ENCODE measurements at places on chromosomes 3 and 15.

- DNase-seq: no peak
Measured at GRCh38 chr15:33393546-33393945, 82.8 kb downstream of the RYR3 start.

GRCh38 chr15:45449395-45449794 is 71.1 kb upstream of the GATM start:
- DNase-seq: no peak

GRCh38 chr3:154152741-154153140 is 31.6 kb downstream of the ARHGEF26 start:
- DNase-seq: no peak

GRCh38 chr3:115713284-115713683 is 90.0 kb downstream of the GAP43 start:
- no peak for DNase-seq

DNA sequence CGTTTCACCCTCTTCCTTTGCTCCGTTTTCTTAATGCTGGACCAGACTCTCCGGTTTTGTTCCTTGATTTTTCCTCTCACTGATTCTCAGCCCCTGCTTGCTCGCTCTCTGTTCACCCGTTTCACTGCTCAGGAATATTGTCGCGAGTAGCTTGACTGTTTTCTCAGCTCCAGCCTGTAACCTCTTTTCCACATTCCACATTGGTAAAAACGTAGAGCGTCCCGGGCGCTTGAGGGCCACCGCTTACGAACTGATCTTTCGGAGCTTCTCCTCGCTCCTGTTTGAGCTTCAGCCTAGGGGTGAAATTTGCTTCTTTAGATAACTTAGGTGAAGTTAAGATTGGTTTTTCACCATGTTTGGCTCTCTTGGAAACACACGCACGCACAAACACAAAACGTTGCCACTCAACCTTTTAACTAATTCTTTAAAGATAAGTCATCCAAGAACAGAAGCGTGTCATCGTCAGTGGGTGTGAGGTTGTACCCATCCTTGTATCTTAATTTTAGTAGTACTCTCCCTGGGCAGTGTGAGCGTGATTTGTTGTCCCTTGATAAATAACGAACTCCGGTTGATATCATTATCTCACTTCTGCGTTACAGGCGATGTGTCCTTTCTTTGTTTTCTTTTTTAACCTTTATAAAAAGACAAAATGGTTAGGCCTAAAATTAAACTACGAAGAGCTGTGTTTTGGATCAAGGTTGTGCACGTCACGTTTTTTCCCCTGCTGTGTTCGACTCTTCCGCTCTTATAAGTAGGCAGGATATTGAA is 1.0 kb downstream of the PAK2 start:
- DNase-seq: no peak

- no peak for DNase-seq
Measured at GRCh38 chr3:106355873-106356272, 487.1 kb upstream of the CBLB start.

GRCh38 chr3:186798239-186798874 is 7.9 kb downstream of the RFC4 start:
- DNase-seq: no peak

DNA sequence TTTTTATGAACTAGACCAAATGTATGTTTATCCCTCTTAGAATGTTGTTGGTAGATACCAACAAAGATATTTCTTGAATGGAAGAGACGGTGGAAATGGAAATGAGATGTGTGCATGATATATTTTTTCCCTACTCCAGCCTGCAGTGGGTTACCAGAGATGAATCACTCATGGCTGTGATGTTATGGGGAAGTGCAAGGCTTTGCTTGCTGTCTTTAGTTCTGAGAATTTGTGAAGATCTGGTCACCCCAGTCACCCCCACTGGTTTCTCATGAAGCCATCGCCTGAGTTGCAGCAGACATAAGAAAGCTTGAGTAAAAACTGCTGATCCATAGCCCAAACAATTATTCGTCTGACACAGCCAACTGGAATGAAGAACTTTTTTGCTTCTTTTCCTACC is 78.1 kb upstream of the EOMES start:
- DNase-seq: no peak

- no peak for DNase-seq
Measured at GRCh38 chr15:67307156-67307555, 52.6 kb downstream of the IQCH start.

- DNase-seq: no peak
Measured at GRCh38 chr3:119333773-119334509, 39.8 kb downstream of the ARHGAP31 start.

DNA sequence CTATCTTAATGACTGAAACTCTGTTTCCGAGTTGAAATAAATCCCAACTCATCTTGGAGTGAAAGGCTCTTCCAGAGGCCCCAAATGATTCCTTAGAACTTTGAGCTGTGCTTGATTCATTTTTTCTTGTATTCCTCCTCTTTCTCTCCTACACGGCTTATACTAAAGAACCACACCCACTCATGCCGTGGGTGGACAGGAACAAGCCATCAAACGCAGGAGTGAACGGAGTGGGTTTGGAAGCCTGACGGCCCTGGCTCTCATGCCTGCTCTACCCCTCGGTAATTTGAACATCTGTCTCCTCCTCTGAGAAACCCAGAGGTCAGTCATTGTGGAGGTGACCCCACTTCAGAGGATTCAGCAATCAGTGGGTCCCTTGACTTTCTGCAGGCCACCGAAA is 236.5 kb downstream of the AGBL1 start:
- no peak for DNase-seq

DNA sequence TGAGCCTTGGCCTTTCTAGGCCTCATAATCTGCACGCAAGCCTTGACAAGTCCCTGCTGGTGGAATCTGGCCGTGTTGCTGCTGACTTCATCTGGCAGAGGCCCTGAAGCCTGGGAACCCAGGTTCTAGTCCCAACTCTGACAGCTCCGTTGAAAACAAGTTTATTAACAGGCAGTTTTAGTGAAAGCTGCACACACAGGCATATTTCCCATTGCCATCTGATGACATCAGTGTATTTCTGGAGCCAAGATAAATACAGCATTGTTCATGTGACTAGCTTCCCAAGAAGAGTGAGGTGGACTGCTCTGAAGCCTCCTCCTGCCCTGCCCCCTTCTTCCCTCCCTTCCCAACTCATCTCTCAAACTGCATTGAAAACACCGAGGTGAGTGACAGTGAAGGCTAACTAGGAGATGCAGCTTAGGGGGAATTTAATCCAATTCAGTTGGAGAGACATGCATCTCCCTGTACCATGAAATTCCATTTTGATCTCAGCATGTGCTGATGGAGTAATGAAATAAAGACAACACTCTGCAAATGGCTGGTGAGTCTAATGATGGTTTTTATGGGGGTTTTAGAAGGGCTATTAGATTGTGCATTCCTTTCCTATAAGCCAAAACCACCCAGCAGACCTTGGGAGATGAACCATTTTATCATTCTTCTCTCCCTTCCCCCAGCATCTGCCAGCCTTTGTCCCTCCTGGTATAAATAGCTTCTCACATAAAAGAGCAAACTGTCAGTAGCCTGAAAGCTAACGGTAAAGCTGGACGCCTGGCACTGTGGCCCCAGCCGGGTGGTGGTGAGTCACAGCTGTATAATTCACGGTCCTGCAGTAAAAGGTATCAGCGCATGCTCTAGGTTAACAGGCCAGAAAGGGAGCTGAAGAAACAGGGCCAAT is 38.0 kb downstream of the PRICKLE2 start:
- no peak for DNase-seq

- DNase-seq: peak; percentile 2
Measured at GRCh38 chr15:64355348-64355943, 527 bp downstream of the CSNK1G1 start.

DNA sequence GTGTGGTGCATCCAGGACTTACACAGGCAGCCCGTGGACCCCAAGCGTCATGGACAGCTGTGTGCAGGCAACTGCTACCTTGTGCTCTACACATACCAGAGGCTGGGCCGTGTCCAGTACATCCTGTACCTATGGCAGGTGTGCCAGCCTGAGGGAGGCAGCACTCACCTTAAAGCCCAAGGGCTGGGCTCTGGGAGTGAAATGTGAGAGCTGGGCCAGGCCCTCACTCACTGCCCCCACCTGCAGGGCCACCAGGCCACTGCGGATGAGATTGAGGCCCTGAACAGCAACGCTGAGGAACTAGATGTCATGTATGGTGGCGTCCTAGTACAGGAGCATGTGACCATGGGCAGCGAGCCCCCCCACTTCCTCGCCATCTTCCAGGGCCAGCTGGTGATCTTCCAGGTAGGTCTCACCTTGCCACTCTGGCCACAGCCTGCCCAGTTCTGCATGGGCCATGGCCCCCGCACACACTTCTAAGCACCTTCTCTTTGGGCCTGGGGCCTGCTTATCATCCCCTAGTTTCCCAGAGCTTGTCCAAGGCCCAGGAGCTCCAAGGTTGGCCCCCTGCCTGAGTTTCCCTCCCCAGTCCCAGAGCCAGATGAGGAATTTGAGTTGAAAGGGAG is 11.0 kb downstream of the VILL start:
- no peak for DNase-seq

- peak; percentile 37 for DNase-seq
Measured at GRCh38 chr15:60392601-60392985, 5.2 kb downstream of the ANXA2 start.

DNA sequence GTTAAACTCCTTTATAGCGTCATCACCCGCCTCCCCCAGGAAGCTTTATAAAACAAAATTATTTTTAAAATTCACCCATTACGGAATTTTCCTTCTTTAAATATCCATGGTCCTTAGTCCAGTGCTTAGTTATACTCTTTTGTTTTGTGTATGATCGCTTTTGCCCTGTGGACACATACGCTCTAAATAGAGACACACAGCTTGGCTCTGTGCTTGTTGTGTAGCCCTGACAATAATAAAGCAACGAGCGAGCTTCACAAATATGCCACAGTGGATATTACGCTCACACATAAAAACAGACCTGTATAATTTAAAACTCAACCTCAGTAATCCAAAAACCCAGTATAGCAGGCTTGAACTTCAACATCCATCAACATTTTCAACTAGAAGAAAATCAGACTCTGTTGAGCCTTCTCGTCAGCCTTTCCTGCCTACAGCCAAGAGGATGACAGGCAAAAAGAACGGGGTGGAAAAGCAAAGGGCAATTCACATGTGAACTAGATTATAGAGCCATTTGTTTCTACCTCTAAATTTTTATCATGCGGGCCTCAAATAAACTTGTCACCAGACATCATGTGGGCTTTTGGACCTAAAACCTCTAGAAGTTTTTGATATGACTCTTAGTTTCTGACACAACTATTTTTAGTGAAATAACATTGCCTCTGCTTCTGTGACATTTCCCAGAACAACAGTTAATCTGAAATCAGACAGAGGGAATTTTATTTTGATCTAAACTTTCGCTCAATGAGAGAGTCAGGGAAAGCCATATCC is 89.6 kb upstream of the THBS1 start:
- no peak for DNase-seq

GRCh38 chr3:155364492-155364891 is 71.0 kb upstream of the STRIT1 start:
- no peak for DNase-seq

DNA sequence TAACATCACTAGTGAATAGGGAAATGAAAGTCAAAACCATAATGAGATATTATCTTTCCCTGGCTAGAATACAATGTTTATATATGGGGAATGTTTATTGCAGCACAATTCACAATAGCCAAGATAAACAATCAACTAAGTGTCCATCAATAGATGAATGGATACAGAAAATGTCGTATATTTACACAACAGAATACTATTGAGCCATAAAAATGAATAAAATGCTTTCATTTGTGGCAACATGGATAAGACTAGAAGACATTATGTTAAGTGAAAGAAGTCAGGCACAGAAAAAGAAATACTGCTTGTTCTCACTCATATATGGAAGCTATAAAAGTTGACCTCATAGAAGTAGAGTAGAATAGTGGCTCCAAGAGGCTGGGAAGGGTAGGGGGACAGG is 65.2 kb downstream of the SLC9C1 start:
- DNase-seq: no peak

DNA sequence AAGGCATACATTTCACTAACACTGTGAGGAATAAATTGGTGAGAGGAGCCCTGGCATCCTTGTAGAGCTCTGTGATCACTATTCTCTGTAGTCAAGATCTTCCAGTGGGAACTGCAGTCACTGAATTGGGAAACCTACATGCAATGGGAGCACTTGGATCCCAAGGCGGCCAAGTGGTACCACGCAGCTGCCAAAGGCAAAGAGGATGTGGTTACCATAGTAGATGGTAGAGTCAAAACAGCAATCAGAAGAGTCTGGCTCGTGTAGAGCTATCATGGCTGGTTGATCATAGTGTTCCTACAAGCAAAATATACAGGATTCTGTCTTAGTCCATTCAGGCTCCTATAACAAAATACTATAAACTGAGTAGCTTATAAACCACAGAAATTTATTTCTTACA is 849.7 kb downstream of the ROBO2 start:
- DNase-seq: no peak

GRCh38 chr3:188380252-188380651 is 226.3 kb downstream of the LPP start:
- no peak for DNase-seq

DNA sequence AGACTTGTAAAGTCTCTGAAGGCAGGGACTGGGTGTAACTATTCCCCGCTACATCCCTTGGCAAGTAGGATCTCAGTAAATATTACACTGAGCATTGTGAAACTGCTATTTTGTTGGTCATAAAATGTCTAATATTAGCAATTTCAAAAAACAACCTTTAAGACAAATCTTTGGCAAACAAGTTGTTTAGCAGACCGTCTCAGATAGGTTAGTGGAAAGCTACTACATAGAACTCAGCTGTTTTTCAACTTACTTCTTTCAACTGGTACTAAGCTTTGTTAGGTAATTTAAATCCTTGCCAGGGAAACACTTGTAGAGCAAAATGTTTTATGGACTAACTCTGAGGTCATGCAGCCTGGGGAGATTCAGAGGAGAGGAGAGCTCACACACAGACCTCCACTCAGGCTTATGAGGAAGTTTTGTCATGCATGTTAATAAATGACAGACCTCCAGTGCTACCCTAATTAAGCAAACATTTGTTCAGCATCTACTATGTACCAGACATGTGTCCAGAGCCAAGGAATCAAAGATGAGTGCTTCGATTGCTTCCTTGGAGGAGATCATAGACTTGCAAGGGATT is 61.6 kb upstream of the STAC start:
- DNase-seq: no peak

- DNase-seq: no peak
Measured at GRCh38 chr15:85568261-85568808, 187.9 kb downstream of the AKAP13 start.

All from CD8-positive, alpha-beta memory T cell (primary cell).